Posterior vena cava (tissue), 2 donors: ENCODE measurements at places on chromosomes 3 and 15.
A peak's percentile ranks its signal among the peaks of the same experiment; 100 is the strongest.

- no peak for DNase-seq
These were observed 6.6 kb downstream of the MAP2K5 start for GRCh38 chr15:67548862-67549651.

GRCh38 chr3:114687151-114687550, 393.3 kb downstream of the TIGIT start:
- DNase-seq, result no peak

DNA sequence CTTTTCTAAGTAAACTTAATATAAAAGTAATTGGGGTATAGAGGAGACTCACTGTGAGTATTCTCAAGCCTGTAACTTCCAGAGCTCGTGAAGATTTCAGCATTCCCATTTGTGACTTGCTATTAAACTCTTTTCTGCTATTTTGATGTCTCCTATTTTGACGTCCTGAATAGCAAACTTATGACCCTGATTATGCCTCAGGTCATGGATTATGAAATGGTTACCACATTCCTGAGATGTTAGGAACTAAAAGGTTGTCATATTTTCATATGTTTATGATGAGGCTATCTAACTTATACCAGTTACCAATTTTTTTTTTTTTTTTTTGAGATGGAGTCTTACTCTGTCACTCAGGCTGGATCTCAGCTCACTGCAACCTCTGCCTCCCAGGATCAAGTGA, 105.5 kb downstream of the ATG7 start:
- no peak for DNase-seq

GRCh38 chr3:149553781-149554451, 79.4 kb downstream of the TM4SF4 start:
- no peak for DNase-seq

GRCh38 chr3:49903451-49904424, at the start of gene MST1R:
Gene MST1R (minus strand): TSS chr3:49903873. CDS start chr3:49903609, 264 bp downstream.
- DNase-seq, result peak; percentile 90

- DNase-seq, result no peak
These were observed 74.0 kb downstream of the SSR3 start for GRCh38 chr3:156480949-156481348.

- no peak for DNase-seq
These were observed 98.7 kb downstream of the TBC1D5 start for GRCh38 chr3:17643691-17644090.

DNA sequence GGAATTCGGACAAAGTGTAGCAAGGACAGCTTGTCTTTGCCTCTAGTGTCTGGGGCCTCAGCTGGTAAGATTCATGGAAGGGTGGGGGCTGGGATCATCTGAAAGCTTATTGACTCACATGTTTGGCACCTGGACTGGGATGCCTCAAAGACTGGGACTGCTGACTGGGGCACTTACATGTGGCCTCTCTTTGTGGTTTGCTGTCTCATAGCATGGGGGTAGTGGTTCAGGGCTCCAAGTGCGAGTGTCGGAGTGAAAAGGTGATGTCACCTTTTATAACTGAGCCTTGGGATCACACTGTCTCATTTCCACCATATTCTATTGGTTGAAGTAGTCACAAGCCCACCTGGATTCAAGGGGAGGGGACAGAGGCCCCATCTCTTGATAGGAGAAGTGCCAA, 6.8 kb downstream of the MFSD1 start:
- DNase-seq, result no peak

DNA sequence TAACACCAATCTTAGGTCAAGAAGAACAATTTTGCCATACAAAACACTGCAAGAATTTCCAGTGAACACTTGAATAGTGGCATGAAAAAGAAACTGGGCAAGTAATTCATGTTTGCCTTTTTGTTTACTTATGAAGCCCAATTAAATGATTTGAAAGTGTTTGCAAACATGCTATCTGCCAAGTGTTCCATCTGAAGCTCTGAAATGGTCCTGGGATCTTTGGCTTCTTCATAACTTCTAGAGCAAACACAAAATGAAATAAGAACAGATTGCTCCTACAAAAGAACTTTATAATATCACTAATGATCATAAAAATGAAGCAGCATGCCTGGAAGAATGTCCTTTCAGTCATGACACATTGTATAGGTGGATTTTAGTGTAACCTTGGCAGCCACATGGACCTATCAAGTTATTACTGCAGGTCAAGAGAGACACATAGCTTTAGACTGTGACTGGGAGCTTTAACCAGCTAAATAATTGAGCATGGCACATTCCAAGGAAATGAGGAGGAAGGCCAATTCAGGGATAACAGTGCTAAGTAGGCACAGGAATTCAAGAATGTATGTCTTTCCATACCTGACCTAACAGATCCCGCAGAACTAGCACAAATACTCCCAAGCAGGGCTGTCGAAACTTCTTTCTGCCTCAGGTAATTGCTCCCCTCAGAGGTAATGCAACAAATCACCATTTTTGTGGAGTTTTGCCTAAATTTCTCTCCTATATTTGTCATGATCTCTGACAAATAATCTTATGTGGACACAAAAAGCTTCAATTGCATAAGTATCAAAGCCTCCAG, 144.6 kb downstream of the DUT start:
- DNase-seq, result no peak

GRCh38 chr3:52022323-52023100, 26.8 kb upstream of the RPL29 start:
- no peak for DNase-seq

- DNase-seq, result no peak
These were observed 77.0 kb downstream of the NTRK3 start for GRCh38 chr15:88179562-88179961.

DNA sequence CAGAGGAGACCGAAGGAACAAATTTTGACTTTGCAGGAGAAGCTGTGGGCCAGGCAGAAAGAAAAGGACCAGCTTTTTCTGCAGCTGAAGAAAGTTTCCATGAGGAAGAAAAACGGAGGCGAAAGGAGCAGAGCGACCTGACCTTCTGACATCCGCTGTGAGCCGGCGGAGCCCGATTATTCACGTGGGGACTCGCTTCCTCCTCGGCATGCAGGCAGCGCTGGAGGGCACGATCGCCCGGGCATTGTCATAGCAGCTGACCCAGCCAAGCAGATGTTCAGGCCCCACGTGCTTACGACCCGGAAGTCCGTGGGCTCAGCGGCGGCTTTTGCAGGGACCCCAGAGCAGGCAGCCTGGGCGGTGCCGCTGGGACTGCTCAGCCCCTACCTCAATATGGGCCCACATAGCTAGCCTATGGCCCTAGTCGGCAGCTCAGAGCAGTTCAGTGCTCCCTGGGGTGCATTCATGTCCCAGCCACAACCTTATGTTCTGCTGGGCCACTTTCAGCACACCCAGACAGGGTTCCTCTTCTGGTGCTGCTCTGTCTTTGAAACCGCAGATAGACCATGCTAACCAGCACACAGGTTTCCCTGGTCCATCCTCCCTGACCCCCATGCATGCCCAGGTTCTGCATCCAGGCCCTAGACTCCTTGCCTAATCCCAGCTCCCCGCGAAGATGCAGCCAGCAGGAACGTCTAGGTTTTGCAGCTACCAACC, 10.5 kb upstream of the EIF4A2 start:
- DNase-seq, result peak; percentile 94

GRCh38 chr15:99009741-99010330, 2.2 kb upstream of the PGPEP1L start:
- no peak for DNase-seq

DNA sequence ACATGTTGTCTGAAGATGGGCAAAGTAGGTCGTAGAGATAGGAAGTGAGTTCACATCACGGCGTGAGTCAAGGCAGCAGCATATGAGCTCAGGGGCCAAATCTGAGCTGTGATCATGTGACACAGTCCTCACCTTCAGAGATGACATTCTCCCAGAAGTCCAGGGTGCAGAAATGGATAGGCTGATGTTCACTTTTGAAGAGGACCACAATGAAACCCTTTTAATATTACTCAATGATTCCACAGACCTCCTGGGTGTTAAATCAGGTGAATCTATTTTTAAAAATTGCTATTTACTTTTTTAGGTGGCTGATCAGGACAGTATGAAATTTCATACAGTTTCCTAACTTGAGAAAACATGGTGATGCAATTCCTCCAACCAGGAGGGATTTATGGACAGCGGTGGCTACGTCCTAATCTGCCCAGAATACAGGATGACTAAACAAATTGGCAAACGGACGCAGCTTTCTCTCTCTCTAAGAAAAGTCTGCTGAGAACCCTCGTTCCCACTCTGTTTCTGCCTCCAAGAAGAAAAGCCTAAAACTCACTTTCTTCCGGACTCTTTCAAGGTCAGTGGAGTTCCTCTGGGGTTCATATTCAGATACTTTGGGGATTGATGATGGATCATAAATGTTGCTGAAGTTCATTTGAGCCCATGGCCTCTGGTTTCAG, 34.4 kb downstream of the B3GNT5 start:
- DNase-seq, result no peak

GRCh38 chr3:54235998-54236397, 113.6 kb downstream of the CACNA2D3 start:
- DNase-seq, result no peak

DNA sequence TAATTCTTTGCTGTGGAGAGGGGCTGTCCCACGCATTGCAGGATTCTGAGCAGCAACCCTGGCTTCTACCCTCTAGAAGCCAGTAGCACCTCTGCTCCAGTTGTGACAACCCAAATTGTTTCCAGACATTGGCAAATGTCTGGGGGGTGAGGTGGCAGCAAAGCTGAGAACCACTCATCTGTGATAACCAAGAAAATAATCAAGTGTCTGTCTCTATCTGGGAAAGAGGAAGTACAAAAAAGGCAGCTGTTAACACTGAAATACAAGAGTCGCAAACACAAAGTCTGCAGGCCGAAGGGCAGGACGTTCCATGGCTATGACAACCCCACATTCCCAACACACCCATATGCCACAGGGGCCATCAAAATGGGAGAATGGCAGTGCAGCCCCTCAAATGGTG, 42.2 kb upstream of the GNB5 start:
- no peak for DNase-seq

DNA sequence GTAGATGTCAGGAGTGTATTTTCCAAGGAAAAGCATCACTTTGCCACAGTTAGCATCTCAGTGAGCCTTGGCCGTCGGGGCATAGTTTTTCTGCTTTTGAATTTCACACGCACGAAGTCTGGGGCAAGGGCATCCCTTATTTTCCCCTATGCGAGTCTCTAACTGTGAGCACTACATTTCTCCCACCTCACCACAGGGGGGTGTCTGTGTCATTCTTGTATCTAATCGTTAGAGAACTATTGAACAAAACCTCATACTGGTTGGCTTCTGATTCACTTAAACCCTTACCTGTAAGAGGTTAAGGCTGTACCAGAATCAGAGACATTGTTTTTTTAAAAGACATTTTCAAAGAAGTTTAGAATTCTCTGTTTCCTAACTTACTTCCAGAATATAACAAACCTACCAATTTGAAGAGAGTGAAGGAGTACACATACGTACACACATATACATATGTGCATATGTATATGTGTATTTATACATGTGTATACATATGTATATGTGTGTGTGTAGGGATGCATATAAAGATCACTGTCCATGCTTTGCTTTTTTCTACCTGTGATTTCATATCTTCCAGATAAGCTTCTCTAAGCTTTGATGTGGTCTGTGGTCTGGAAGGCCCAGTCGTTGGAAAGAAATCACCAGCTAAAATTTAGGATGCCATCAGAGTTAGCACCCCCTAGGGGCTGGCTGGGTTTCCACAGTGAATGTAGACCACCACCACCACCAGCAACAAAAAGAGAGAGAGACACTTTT, 49.4 kb downstream of the MYZAP start:
- DNase-seq, result no peak

- no peak for DNase-seq
These were observed 103.1 kb downstream of the KLHL25 start for GRCh38 chr15:85691350-85692240.

GRCh38 chr15:48494631-48495030, 150.9 kb downstream of the FBN1 start:
- DNase-seq, result no peak

DNA sequence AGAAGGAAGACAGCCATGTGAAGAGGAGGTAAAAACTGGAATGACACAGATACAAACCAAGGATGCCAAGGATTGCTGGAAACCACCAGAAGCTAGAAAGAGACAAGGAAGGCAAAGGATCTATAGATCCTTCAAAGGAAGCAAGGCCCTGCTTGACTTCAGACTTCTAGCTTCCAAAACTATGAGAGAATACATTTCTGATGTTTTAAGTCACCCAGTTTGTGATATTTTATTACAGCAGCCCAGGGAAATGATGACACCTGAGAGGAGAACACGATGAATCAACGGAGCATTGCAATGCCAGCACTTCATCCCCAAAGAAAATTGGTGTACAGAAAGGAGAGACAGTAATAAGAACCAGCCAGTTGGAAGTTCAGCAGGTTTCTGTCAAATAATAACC, 116.3 kb downstream of the MAGI1 start:
- DNase-seq, result no peak

DNA sequence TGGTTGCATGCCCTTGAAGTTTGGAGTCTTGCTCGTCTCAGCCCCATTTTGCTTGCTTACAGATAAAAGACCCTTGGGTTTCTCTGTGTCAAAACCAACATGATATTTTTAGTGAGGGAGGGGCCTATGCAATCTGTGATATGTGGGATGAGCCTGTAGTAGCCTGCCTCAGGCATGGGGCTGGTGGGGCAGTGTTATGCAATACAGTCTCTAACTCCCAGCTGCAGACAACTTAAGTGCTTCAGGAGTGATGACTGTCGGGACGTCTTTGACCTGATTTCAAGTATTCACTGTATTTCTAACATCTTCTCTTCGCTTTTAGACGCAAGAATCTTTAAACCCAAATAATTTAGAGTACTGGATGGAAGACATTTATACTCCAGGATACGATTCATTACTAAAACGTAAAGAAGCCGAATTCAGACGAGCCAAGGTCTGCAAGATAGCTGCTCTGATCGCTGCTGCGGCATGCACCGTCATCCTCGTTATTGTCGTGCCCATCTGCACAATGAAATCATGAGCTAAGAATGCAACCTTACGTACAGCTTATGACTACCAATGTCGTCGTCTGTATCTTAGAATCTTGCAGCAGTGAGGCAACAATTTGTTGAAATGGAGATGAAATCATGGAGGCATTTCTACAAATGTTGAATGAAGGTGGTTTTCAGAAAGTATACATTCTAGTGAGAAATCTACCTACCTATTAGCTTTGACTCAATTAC, 35.9 kb downstream of the MINAR1 start:
- DNase-seq, result no peak

GRCh38 chr3:76131396-76132153, 346.2 kb upstream of the ZNF717 start:
- DNase-seq, result no peak

GRCh38 chr3:142586803-142587406, 8.4 kb upstream of the ATR start:
- no peak for DNase-seq

DNA sequence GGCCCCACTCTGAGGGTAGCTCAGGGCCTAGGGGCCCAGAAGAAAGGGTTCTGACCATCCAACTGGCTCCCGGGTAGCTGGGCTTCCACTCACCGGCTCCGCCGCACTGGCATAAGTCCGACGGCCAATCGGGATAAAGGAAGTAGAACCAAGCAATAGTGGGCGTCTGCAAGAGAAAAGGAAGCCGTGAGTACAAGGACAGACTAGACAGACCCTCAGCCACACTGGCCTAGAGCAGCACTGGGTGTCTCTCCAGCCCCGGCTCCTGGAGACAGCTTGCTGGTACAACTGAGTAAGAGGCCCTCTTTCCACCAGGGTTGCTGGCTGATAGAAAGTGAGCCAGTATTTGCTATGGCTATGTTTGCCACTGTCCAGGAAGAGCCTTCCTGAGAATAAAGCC, 22.4 kb downstream of the BDH1 start:
- peak; percentile 70 for DNase-seq
